ENCODE measurements at places on chromosomes 3 and 15. TPM values are rescaled to one million over a fixed set of nuclear protein-coding genes. Genes with fewer than 3 reads are reported as not detected.

- DNase-seq, result no peak
These were observed 29.2 kb downstream of the SLC6A11 start for GRCh38 chr3:10845001-10845761.

GRCh38 chr3:120025520-120025919 is 68.7 kb downstream of the GSK3B start:
- DNase-seq, result no peak

DNA sequence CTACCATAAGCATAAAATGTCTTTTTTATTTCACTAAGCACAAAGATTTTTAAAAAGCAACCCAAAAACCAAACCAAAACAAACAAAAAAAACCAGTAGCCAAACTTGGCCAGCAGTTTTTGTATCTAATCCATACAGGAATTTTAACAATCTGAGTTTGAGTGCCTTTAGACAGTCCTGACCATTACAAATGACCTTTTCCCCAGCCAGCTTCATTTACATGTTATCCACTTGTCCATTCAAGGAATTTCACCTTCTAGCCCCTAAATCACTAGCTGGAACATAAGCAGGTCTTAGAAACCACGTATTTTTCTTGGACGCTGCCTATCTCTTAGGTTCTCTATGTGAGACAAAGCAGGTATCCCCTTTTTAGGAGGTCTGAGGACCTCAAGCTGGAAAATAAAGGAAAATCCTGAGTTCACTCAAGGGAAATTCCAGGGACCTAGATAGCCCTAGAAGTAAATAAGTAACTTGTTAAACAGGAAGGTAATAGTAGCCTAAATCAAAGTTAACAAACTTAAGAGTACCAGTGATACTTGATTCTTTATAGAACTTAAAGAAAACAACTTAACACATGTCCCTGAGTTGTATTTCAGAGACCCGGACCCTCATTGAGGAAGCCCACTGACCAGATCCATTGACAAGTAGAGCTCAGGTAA is 34.2 kb downstream of the CIP2A start:
- no peak for DNase-seq

TGM4 gene
- total RNA-seq, result not detected

GOLGA6L22 gene
- total RNA-seq, result not detected

SERPINI2 gene
- total RNA-seq, result 1.6 TPM

SCAPER gene
- total RNA-seq, result 9.4 TPM

HYAL1 gene
- 0.27 TPM for total RNA-seq

ATP8B4 gene
- 141 TPM for total RNA-seq

GPR176 gene
- total RNA-seq, result 0.27 TPM
